ENCODE measurements at places on chromosomes 5 and 9.

DNA sequence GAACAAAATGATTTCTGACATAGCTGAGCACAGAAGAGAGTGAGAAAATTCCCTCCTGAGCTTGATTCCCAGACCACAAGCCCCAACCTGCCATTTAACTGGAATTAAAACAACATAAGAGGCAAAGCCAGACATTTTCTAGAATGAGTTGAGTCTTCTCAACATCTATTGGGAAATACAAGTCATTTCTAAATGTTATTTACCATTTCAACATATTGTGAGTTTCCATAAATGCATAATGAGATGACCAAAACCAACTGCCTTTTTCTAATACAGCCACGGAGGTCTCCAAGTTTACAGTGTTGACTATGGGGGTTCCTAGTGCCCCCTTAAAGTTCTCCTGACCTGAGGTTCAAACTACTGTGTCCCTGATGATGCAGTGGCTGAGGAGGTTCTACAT, 20.0 kb downstream of the SH3TC2 start:
- no peak for DNase-seq

DNA sequence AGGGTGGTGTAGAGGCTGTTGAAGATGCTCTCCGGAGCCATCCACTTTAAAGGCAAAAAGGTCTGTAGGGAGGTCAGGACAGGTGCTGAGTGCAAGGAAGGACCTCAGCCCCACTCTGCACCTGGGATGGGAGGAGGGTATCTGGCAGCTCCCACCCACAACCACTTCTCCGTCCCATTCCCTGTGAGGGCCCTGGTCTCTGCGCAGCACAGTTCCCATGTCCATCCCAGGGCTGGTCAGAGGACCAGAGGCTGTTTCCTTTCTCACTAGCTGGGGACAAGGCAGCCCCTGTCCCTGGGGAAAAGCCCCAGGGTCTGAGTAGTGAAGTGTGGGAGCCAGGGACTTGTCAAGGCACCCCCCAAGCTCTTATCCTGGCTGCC, 33.7 kb upstream of the CSF1R start:
- no peak for DNase-seq

- no peak for DNase-seq
These were observed 20.3 kb downstream of the ZDHHC11B start for GRCh38 chr5:763998-764781.

DNA sequence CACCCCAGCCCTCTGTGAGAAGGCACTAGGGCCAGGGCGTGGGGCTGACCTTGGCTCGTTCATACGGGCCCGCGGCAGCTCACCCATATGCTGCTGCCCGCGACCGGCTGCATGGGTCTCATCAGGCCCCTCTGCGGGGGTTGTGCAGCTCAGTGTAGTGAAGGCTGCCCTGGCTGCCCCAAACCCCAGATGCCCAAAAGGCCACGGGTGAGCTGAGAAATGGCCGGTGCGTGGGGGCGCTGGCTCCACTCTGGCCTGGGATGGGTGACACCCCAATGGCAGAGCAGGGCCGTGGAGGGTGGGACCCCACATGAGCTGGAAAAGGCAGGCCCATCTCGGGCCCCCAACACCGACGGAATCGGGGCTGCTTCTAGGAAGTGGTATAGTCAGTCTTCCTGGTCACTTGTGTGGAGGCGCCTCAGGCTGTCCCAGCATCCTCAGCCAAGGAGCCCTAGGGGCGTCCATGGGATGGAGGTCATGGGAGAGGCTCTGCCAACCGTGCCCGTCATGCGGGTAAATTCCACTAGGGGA, 19.4 kb upstream of the LRRC14B start:
- no peak for DNase-seq

- no peak for DNase-seq
These were observed 45.3 kb downstream of the PTPN3 start for GRCh38 chr9:109452761-109453160.

GRCh38 chr5:2588850-2589501, 162.5 kb downstream of the IRX2 start:
- DNase-seq: no peak
